NCI-H1436 (cell line): ENCODE measurements at places on chromosomes 7 and 10.

GRCh38 chr7:133364959-133365690 is 112.2 kb downstream of the EXOC4 start:
- no peak for DNase-seq

DNA sequence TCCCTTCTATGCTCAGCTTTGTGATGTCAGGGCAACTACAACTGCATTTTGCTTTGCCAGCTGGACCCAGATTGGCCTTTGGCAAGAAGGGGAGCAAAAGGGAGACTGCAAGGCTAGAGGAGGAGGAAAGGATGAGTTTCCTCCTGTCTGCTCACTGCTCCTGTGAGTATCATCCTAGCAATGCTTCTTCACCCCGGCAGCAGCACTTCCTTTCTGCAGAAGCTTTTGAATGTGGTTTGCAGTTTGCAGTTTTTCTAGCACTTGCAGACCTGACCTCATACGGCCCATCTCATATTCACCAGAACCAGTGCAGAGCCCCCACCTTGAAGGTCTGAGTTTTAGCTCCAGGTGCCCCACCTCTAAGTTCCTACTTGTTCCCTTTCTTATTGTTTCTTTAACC is 14.8 kb downstream of the C7orf33 start:
- no peak for DNase-seq

GRCh38 chr10:69837261-69837660 is 35.6 kb downstream of the COL13A1 start:
- no peak for DNase-seq

GRCh38 chr7:35545831-35546230 is 149.1 kb downstream of the HERPUD2 start:
- no peak for DNase-seq

- DNase-seq = no peak
Observed at GRCh38 chr7:120714945-120715344, 143.0 kb downstream of the TSPAN12 start.

DNA sequence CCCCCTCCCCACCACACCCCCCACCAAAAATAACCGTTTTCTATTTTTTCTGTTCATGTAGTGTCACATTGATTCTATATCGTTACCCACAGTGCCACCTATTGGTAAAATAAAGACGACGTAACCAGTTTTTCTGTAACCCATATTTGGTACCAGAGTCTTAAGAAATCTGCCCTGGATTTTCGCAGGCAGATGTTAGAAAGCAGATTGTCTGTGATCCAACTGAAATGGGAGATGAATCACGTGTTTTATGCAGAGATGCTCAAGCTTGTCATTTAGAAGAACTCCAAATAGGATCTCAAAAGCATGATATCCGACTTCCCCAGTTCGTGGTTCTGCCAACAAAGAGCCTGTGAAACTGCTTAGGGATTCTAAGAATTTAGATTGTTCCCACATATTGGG is 261.1 kb upstream of the CSTF2T start:
- DNase-seq = peak; percentile 6

DNA sequence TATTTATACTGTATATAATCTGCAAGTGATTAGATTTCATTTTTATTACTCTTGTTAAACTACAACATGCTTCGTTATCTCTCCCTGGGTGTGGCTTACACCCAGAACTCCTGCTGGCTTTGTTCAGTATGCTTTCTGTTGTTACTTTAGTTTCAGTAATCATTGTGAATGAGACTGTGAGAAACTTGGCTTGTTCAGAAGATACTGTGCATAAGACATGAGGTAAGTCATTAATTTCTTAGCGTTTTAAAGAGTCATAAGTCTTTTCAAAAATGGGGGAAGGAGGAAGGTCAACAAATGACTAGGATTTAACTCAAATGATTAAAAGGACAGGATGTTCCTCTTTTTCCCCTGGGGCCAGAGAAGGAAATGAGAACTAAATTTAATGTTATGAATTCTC is 11.6 kb upstream of the ADD3 start:
- DNase-seq = no peak

DNA sequence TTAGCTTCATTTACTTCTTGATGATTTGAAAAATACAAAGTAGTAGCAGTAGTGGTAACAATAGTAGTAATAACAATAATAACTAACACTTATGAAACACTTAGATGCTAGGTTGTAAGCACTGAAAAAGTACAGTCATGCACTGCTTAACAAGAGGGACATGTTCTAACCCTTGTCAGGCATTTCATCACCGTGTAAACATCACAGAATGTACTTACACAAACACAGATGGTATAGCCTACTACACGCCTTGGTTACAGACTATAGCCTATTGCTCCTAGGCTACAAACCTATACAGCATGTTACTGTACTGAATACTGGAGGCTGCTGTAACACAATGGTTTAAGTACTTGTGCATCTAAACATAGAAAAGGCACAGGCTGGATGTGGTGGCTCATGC is 60.6 kb downstream of the PUS7 start:
- no peak for DNase-seq

- no peak for DNase-seq
Observed at GRCh38 chr7:31027161-31027965, 24.7 kb upstream of the ADCYAP1R1 start.

- DNase-seq = no peak
Observed at GRCh38 chr10:92801978-92802872, 46.1 kb upstream of the EXOC6 start.

- DNase-seq = no peak
Observed at GRCh38 chr7:26912338-26912737, 47.9 kb upstream of the SKAP2 start.

DNA sequence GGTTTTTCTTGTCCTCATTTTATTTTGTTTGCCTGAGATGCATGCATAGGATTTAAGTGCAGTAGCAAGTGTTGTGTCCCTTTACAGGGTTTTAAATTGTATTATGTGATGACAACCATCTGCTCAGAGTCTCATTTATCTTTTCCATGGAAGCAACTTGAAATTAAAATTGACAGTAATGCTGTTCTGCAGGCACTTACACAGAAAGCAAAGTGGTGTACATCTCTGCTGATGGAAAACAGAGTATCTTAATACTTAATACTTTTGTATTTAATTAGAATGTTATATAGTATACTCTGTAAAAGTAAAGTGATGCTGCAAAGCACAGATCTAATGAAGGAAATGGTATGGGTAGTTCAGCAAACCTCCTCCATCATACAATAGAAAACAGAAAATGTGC is 482.9 kb downstream of the POM121L12 start:
- DNase-seq = no peak

- DNase-seq = no peak
Observed at GRCh38 chr10:99742254-99742653, 10.2 kb downstream of the CUTC start.

DNA sequence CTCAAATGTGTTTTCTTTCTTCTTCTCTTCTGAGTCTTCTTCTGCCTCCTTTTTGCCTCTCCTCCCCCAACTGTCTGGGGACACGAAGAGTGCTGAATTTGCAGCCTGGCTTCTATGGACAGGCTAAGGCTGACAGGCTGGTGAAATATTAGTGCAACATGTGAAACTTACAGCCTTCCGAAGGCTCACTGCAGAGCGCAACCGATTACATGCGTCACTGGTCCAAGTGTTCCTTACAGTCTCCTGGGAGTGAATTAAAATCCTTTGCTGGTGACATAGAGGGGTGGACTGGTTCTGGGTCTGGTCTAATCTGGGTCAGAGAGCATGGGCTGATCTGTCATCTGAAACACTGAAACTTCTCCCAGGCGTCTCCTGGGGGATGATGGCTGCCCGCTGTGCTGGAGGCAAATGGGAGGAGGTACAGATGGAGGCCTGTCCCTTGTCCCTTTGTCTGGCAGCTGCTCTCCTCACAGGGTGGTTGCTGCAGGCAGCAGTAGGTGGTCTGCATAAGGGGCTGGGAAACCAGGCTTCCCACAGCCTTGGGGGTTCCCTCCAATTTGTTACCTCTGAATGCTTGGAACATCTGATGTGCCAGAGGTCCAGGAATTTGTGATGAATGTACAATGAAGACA is 143.8 kb upstream of the BMPER start:
- peak; percentile 5 for DNase-seq

GRCh38 chr10:5999440-6000165 is 22.3 kb upstream of the IL15RA start:
- no peak for DNase-seq
